Astrocyte of the spinal cord (primary cell): ENCODE measurements at places on chromosomes 4 and X.

DNA sequence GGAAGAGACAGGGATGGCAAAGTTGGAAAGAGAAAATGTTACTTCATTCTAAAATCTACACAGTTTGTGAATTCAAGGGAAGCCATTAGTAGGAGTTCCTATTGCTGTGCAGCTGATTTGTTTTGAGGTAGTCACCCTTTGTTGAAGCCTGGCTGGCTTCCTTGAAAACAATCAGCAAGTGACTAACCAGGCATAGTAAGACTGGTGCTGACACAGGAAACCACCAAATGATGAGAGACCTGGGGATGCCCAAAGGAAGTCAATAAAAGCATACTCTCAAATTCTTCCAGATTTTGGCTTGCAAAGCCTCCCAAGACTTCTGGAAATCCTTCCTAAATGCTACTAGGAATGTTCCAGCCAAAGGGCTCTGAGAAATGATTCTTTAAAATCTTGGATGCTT is 23.9 kb upstream of the PRDM8 start:
- DNase-seq: peak; percentile 81

DNA sequence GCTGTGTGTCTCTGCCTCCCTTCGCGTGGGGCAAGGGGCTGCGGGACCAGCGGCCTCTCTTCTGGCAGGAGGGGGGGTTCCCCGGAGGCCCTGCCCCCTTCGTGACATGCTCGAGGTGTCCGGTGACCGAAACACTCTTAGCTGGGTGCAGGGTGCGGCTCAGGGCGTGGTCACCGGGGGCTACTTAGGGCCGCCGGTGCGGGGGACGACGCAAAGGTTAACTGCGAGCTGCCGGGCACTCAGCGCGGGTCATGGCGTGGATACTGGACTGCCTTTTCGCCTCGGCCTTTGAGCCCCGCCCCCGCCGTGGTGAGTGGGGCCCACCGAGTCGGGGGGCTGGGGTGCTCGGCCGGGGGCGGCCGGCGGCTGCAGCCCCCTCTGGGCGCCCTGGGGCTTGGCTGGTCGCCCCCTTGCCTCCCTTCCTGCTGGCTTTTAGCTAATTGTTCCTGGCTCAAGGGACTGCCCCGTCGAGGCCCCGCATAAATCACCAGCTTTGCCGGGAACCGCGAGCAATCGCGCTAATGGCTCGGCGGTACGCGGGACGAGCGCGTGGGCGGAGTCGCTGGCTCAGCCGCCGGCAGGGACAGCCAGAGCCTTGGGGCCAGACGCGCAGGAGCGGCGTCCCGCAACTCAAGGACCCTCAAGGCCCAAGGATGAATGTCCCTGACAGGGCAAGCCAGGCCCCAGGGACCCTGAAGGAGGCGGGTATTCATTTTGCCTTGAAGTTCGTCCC is at the start of gene ARHGAP36:
Gene ARHGAP36 (plus strand): TSS at position 211 of the 733 bp plus-strand sequence. CDS start 23,320 bp downstream, outside the sequence.
- DNase-seq: no peak

- DNase-seq: no peak
These were observed 270.5 kb downstream of the TENM3 start for GRCh38 chr4:182513587-182514291.

GRCh38 chr4:73606465-73606974 is 13.7 kb downstream of the RASSF6 start:
- DNase-seq: no peak

- DNase-seq: no peak
These were observed 24.8 kb downstream of the IL13RA1 start for GRCh38 chrX:118751950-118752783.

- peak; percentile 88 for DNase-seq
These were observed 8.1 kb downstream of the SH3BP2 start for GRCh38 chr4:2800691-2801596.

GRCh38 chrX:155673338-155673737 is 60.6 kb upstream of the TMLHE start:
- DNase-seq: no peak

DNA sequence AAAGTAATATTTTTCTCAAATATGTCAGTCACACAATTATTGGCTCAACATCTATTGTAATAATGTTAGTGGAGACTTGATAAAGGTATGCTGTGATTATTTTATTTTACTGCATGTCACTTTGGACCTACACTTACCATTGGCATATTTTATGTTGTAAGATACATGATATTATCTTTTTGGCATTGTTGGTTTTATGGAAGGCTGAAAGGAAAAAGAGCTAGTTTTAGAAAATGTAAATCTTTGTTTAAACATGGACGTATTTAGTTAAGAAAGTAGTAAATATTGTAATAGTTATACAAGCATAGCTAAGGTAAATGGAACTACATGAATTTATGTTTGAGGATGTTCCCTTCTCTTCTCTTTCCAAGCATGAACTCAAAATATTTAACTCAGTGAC is 1399.3 kb downstream of the STIM2 start:
- DNase-seq: no peak

GRCh38 chr4:8071766-8072165 is 86.8 kb downstream of the ABLIM2 start:
- no peak for DNase-seq

DNA sequence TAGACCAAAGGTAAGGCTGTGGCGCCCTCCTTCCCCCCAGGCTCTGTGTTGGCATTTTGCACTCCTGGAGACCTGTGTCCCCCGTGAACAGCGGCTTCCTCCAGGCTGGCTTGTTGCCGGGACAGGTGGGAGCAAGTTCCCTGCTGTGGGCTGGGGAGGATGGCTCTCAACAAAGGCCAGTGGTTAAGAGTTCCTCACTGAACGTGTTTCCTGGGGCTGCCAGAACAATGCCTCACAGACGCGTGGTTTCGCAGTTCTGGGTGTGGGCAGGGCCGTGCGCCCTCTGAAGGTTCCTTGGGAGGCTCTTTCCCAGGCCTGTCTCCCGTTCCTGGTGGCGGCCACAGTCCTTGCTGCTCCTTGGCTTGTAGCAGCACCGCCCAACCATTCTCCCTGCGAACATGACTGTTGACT is 33.4 kb downstream of the NELFA start:
- no peak for DNase-seq

DNA sequence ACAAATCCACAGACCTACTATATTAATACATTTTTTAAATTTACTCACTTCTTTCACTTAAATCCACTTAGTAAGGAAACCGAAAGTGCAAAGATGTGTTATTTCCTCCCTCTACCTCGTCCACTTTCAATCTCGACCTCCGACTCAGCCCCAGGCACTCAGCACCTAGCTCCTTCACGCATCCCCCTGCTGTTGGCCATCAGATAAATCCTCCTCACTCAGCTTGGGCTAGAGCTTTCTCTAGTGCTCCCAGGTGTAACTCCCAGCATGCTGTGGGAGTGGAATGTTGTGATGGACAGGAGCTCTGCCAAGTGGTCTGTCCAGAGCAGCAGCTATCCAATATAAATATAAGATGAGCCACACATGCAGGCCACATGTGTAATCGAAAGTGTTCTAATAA is 26.7 kb upstream of the TEC start:
- no peak for DNase-seq

DNA sequence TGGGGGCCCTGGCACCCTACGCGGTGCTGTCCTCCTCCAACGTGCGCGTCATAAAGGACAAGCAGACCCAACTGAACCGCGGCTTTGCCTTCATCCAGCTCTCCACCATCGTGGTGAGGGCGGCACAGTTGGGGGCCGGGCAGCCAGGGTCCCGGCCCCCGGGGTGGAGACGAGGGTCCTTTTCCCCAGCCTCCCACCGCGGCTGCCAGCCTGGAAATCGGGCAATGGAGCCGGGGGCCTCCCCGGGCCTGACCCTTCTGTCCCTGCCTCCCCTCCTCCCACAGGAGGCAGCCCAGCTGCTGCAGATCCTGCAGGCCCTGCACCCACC is 13.7 kb upstream of the UBA1 start:
- DNase-seq: no peak

DNA sequence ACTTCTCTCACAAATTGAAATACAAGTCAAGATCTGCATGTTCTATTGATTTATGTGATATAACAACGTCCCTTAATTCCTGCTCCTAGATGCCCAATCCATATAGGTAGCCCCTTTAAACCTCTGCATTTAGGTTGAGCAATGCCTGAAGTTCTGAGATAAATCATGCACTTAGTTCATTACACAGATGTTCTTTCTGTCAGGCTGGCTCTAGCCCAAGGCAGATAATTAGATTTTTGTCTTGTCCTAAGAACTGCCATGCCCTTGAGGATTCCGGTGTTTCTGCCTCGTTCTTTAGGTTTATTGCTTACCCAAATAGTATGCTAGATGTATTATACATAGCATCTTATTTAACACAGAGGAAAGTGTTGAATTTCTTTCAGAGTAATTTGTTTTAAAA is 143.1 kb downstream of the TRAM1L1 start:
- no peak for DNase-seq

- DNase-seq: no peak
These were observed 5.7 kb downstream of the IL15 start for GRCh38 chr4:141642063-141642462.

- no peak for DNase-seq
These were observed 57.8 kb upstream of the NKX1-1 start for GRCh38 chr4:1463927-1464540.

- peak; percentile 8 for DNase-seq
These were observed 6.4 kb downstream of the PPEF2 start for GRCh38 chr4:75895744-75896314.
